Keratinocyte (primary cell): ENCODE measurements at places on chromosomes 5 and 9. TPM values are rescaled to one million over a fixed set of nuclear protein-coding genes. Genes with fewer than 3 reads are reported as not detected.

GRCh38 chr5:171709930-171710329 lies 75.7 kb upstream of the SMIM23 start:
- no peaks in the 10 kb centered on the region for H3K4me1 ChIP-seq
- no peak for DNase-seq
- H3K27me3 ChIP-seq = no peaks in the 10 kb centered on the region
- no peak overlapping the region for H3K27ac ChIP-seq
- no peaks in the 10 kb centered on the region for H3K36me3 ChIP-seq
- no peak overlapping the region for H3K4me3 ChIP-seq

DNA sequence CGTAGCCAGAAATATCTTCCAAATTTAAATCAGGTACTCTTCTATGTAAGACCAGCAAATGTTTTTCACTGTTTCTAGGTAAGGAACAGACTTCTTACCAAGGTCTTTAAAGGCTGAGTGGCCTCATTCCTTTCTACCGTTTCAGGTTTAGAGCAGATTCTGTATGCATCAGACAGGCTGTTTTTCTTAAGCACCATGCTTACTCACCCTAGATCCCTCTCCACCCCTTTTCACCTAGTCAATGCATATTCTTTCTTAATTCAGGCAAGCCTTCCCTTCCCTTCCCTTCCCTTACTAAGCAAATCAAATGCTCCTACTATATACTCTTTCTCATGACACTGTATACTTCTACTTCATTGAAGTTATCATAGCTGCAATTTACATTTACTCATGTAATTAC lies 70.7 kb downstream of the RFX3 start:
- DNase-seq = no peak
- no peaks in the 10 kb centered on the region for H3K36me3 ChIP-seq
- no peaks in the 10 kb centered on the region for H3K27me3 ChIP-seq
- no peak overlapping the region for H3K27ac ChIP-seq
- no peak overlapping the region for H3K4me3 ChIP-seq

DNA sequence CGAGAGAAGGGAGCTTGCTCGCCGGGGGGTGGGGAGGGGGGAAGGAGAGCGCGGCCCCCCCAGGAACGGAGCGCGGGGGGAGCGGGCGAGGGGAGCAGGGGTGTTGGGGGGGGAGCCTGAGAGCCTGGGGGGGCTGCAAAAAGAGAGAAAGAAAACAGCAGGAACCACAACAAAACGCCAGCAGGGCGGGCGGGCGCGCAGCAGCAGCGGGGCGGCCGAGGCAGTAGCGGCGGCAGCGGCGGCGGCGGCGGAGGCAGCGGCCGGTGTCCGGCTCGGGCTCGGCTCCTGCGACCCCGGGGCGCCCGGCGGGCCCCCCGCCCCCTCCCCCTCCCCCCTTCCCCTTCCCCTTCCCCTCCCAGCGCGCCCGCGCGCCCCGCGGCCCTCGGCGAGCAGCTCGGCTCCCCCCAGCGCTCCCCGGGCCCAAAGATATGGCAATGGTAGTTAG lies 1.6 kb downstream of the NR2F1 start:
- no peak for DNase-seq
- H3K4me3 ChIP-seq = peak overlapping the region; percentile 21
- no peak overlapping the region for H3K27ac ChIP-seq
- no peaks in the 10 kb centered on the region for H3K36me3 ChIP-seq

The UIMC1 gene
- 15.7 to 29.0 TPM (median 22.5 TPM) in 3 replicates for polyA plus RNA-seq

- no peak for DNase-seq
- H3K36me3 ChIP-seq = no peaks in the 10 kb centered on the region
- H3K4me3 ChIP-seq = no peak overlapping the region
- peaks cover 4% of the 10 kb centered on the region for H3K27me3 ChIP-seq
- H3K27ac ChIP-seq = no peak overlapping the region
These were observed 56.7 kb upstream of the SLC44A1 start for GRCh38 chr9:105187781-105188180.

The PCDHA7 gene
- 0.02 to 0.05 TPM (median 0.04 TPM) in 3 replicates for polyA plus RNA-seq

- no peak overlapping the region for H3K4me3 ChIP-seq
- H3K27me3 ChIP-seq = no peaks in the 10 kb centered on the region
- peak overlapping the region; percentile 56 for H3K27ac ChIP-seq
- H3K36me3 ChIP-seq = no peaks in the 10 kb centered on the region
- H3K4me1 ChIP-seq = peaks cover 43% of the 10 kb centered on the region
These were observed 268.2 kb downstream of the MLLT3 start for GRCh38 chr9:20353931-20354652.

DNA sequence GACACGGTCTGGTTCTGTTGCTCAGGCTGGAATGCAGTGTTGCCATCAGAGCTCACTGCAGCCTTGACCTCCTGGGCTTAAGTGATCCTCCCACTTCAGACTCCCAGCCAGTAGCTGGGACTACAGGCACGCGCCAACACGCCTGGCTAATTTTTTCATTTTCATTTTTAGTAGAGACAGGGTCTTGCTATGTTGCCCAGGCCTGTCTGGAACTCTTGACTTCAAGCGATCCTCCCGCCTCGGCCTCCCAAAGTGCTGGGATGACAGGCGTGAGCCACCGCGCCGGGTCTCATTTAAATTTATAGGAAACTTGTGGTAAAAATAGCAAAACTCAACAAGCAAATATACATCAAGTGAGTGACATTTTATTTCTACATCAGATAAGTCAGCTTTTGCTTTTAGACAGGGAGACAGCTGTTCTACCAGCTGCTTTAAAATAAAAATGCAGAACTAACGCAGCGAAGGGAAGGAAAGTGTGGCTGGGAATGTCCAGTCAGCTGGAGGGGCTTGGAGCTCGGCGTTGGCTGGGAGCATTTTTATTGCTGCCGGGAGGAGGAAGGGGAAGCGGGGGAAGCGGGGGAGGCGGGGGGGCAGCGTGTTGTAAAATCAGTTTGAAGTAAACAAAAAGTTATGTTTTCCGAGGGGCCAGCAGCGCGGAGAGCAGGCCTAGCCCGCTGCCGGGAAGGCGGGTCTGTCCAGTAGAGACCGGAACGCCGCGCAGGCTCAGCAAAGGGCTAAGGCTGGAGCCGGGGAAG lies 707 bp upstream of the ZFYVE16 start:
- H3K36me3 ChIP-seq = peaks cover 2% of the 10 kb centered on the region
- peak overlapping the region; percentile 96 for H3K4me3 ChIP-seq
- peaks cover 8% of the 10 kb centered on the region for H3K4me1 ChIP-seq
- no peaks in the 10 kb centered on the region for H3K27me3 ChIP-seq

DNA sequence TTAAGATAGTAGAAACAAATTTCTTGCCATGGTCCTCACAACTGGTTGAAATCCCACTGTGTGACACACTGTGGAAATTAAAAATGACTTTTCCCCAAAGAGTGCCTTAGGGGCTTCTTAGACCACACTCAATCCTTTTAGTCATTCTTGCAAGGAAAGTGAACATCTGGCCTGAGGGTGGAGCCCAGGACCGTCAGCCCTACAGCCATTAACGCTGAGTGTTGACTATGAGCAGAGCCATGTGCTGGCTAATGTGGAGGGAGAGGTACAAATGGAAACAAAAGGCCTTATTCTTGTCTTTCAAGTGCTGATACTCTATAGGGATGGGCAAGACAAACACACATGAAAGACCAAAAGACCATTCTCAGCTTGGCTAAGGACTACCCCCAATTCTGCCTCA lies 456.5 kb downstream of the ZSWIM6 start:
- H3K27me3 ChIP-seq = no peaks in the 10 kb centered on the region
- H3K4me3 ChIP-seq = no peak overlapping the region
- peaks cover 3% of the 10 kb centered on the region for H3K4me1 ChIP-seq

DNA sequence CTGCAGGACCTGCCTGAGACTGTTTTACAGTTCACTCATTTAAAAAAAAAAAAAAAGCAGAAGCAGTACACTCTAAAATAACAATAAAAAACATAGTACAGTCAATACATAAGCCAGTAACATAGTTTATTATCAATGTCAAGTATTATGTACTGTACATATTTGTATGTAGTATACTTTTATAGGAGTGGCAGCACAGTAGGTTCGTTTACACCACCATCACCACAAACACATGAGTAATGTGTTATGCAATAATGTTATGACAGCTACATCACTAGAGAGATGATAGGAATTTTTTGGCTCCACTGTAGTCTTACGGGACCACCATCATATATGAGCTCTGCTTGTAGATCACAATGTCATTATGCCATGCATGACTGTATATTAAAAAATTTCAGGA lies 462.8 kb downstream of the ISL1 start:
- H3K36me3 ChIP-seq = no peaks in the 10 kb centered on the region
- no peak overlapping the region for H3K4me3 ChIP-seq
- no peak for DNase-seq

GRCh38 chr9:38437193-38437823 lies 13.1 kb upstream of the IGFBPL1 start:
- H3K4me3 ChIP-seq = no peak overlapping the region
- H3K4me1 ChIP-seq = peaks cover 9% of the 10 kb centered on the region
- no peak for DNase-seq

GRCh38 chr9:34500623-34501267 lies 22.0 kb downstream of the ENHO start:
- no peak overlapping the region for H3K27ac ChIP-seq
- no peak overlapping the region for H3K4me3 ChIP-seq
- H3K4me1 ChIP-seq = peaks cover 19% of the 10 kb centered on the region
- H3K27me3 ChIP-seq = peaks cover 18% of the 10 kb centered on the region

The SPINK6 gene
- 25.8 to 67.7 TPM (median 35.5 TPM) in 3 replicates for polyA plus RNA-seq

DNA sequence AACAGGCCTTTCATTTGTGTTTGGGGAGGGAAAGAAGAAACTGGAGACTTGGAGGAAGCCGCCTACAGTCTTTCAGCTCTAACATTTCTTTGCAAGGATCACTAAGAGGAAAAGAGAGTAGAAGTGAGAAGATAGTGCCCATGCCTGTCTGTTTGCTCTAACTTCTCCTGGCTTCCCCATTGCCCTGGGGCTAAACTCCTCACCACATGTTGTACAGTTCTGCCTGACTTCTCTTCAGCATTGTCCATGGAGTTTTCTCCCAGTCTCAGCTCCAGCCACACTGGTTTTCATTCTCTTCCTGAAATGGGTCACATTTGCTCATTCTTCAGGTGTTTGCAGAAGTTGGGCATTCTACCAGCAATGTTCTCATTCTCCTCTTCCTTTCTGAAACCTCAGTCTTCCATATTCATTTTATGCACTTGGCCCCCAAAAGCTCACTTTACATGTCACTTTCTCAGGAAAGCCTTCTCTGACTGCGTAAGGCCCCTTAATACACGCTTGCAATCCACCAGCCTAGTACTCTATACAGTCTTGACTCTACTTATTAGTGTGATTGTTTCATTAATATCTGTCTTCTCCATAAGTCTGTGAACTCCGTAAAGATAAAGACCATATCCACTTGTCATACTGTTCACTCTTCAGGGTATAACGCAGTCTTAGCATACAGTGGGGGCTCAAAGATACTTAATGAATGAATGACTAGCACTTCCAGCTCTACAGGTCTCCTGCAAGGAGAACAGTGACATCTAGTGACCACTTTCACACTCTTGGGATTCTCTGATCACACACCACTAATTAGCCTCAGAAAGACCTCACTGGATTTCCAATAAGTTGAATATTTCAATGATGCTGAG lies 40.2 kb upstream of the TRIM32 start:
- no peak for DNase-seq
- no peak overlapping the region for H3K4me3 ChIP-seq
- H3K36me3 ChIP-seq = no peaks in the 10 kb centered on the region

- H3K36me3 ChIP-seq = no peaks in the 10 kb centered on the region
- H3K27ac ChIP-seq = no peak overlapping the region
- no peak overlapping the region for H3K4me3 ChIP-seq
- DNase-seq = no peak
These were observed 525.5 kb upstream of the CCNG1 start for GRCh38 chr5:162911873-162912272.

The ARL14EPL gene
- polyA plus RNA-seq = not detected in 3 replicates

- H3K4me3 ChIP-seq = no peak overlapping the region
- H3K27me3 ChIP-seq = no peaks in the 10 kb centered on the region
- H3K27ac ChIP-seq = no peak overlapping the region
- no peak for DNase-seq
- H3K4me1 ChIP-seq = no peaks in the 10 kb centered on the region
- no peaks in the 10 kb centered on the region for H3K36me3 ChIP-seq
These were observed 188.2 kb upstream of the TAS2R1 start for GRCh38 chr5:9818340-9818845.

The TTLL11 gene
- polyA plus RNA-seq = 7.6 to 8.5 TPM (median 8.0 TPM) in 3 replicates

GRCh38 chr5:113281194-113281593 lies 153.6 kb downstream of the TSSK1B start:
- peaks cover 4% of the 10 kb centered on the region for H3K4me1 ChIP-seq
- H3K36me3 ChIP-seq = no peaks in the 10 kb centered on the region
- no peak overlapping the region for H3K4me3 ChIP-seq
- H3K27me3 ChIP-seq = no peaks in the 10 kb centered on the region
- DNase-seq = no peak

- H3K4me1 ChIP-seq = no peaks in the 10 kb centered on the region
- DNase-seq = no peak
- no peak overlapping the region for H3K4me3 ChIP-seq
- no peaks in the 10 kb centered on the region for H3K36me3 ChIP-seq
- no peaks in the 10 kb centered on the region for H3K27me3 ChIP-seq
These were observed 17.1 kb downstream of the STRBP start for GRCh38 chr9:123251324-123251723.

DNA sequence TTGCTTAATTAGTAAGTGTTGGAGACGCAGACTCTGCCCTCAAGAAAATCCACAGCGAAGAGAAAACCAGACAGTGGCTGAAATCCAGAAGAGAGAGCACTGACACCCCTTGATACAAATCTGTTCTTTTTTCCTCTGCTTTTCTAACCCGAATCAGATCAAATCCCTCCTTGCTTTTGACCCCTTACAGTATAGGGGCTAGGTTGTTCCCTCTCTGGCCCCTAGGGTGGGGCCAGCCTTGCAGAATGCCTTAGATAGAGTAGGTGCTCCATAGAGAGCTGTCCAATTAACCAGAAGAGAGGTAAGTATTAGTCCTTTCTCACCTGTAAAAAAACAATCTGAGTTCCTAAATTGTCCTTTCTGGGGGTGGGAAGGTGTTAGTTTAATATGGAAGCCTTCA lies 10.1 kb downstream of the C1QTNF2 start:
- peaks cover 10% of the 10 kb centered on the region for H3K4me1 ChIP-seq
- no peak overlapping the region for H3K27ac ChIP-seq
- H3K27me3 ChIP-seq = no peaks in the 10 kb centered on the region
- H3K36me3 ChIP-seq = no peaks in the 10 kb centered on the region
- DNase-seq = no peak

DNA sequence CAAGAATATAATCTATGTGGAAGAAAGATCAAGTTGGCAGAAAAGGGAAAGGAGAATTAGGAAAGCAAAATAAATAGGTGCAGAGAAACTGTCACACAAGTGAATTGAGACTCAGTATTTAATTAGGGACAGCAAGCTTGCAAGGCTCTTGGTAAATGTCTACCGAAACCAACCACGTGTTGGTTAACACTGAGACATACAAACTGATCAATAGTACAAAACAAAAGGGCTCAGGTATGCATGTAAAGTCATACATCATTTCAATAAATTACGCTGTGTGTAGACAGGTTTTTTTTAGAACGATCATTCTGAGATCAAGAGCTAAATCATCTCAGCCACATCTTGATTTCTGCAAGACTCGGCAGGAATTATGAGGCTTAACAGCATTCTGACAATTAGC lies 225.4 kb downstream of the EBF1 start:
- no peak for DNase-seq
- H3K4me3 ChIP-seq = no peak overlapping the region
- H3K27me3 ChIP-seq = no peaks in the 10 kb centered on the region
- H3K4me1 ChIP-seq = no peaks in the 10 kb centered on the region
- H3K36me3 ChIP-seq = no peaks in the 10 kb centered on the region
- no peak overlapping the region for H3K27ac ChIP-seq

The CA9 gene
- 0.89 to 9.5 TPM (median 7.2 TPM) in 3 replicates for polyA plus RNA-seq

The MEIKIN gene
- polyA plus RNA-seq = not detected in 3 replicates

GRCh38 chr5:68169903-68170302 lies 45.7 kb upstream of the PIK3R1 start:
- H3K27ac ChIP-seq = no peak overlapping the region
- H3K4me3 ChIP-seq = no peak overlapping the region
- DNase-seq = no peak
- H3K4me1 ChIP-seq = no peaks in the 10 kb centered on the region
- H3K36me3 ChIP-seq = no peaks in the 10 kb centered on the region
